DMS53 (cell line): ENCODE measurements at places on chromosomes 7 and 10.
A peak's percentile ranks its signal among the peaks of the same experiment; 100 is the strongest.

GRCh38 chr7:35727571-35727970 lies 32.6 kb upstream of the HERPUD2 start:
- no peak for DNase-seq

- no peak for DNase-seq
These were observed 85.2 kb upstream of the GLCCI1 start for GRCh38 chr7:7883394-7883793.

GRCh38 chr7:75048435-75049379 lies 24.9 kb downstream of the RCC1L start:
- DNase-seq: no peak

GRCh38 chr10:95056744-95057363 lies 12.4 kb downstream of the CYP2C8 start:
- no peak for DNase-seq

- DNase-seq: no peak
These were observed 19.6 kb downstream of the NOC3L start for GRCh38 chr10:94343151-94343550.

GRCh38 chr7:66306243-66306642 lies 101.1 kb downstream of the TPST1 start:
- DNase-seq: peak; percentile 34

GRCh38 chr10:99526861-99527504 lies 5.8 kb upstream of the NKX2-3 start:
- DNase-seq: no peak

- DNase-seq: no peak
These were observed 11.5 kb upstream of the GATA3 start for GRCh38 chr10:8042721-8043568.

DNA sequence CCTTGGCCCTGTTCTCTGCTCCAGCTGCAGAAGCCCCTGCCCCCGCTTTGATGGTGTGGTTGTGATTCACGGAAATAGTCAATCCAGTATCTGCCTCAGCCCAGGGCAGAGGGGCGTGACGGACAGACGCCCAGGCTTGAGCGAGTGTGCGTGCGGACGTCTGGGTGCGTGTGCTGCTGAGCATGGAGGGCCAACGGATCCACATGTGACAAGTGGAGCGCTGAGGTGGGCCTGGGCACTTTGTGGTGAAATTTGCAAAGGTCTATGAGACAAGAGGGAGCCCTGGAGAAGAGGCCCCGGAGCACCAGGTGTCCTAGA lies 94.4 kb downstream of the WDR37 start:
- DNase-seq: no peak

DNA sequence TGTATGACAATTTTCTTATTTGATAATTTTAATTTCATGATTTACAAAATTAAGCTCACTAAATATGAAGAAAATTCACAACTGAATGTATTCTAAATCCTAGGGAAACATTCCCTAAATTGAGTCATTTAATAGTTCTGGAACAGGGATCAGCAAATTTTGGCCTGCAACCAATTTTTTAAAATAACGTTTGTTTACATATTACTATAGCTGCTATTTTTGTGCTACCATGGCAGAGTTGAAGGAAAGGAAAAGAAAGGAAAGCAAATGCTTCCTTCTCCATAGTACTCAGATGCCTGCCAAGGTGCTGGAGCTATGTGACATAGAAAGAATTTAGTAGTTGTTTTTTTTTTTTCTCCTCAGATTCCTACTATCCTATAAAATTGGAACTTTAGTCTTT lies 1307.7 kb upstream of the LRRTM3 start:
- DNase-seq: no peak

DNA sequence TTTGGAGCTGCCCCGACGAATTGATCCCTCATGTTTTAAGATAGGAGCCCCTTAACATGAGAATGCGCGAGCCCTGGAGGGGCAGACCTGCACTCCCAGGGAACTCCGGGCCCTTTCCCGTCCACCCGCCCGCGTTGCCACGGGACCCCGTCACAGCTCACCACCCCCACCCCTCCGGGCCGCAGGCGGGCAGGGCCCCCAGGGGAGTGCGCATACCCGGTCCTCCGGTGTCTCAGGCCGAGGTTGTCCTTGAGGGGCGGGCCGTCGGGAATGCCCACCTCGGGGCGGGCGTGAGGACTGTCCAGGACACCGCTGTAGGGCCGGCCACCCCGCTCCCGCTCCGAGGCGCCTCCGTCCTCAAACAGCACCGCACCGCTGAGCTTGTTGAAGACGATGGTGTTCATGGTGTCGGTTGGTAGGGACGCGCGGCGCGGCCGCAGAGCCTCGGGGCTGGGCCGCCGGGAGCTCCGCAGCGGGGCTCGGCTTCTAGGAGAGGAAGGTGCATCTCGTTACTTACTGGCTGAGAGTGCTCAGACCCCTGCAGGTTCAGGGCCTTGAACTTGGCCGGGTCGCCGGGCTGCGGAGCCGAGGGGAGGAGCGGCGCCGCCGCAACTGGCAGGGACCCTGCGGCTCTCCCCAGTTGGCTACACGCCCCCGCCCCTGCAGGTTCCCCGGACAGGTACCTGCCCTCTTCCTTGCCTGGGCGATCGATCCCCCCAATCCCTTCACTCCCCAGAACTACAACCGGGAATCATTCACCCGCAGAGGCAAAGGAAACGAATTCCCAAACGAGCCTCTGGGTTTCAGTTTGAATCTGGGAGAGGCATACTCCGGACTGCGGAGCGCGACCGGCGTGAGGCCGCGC lies 2.4 kb downstream of the MKX start:
- DNase-seq: peak; percentile 79

DNA sequence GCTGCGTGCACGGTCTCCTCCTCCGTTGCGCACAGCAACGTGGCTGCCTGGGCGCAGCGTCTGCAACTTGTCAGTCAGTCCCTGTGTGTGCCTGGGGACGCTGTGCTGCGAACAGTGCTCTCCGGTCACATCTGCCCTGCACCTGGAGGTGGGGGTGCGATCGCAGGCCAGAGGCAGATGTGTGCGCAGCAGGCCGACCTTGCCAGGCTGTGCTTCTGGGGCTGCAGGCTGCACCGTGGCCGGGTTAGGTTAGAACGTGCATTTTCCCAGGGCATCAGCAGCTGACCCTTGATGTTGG lies 8.2 kb upstream of the GET4 start:
- no peak for DNase-seq

- no peak for DNase-seq
These were observed 28.6 kb downstream of the BEND7 start for GRCh38 chr10:13500201-13500600.

DNA sequence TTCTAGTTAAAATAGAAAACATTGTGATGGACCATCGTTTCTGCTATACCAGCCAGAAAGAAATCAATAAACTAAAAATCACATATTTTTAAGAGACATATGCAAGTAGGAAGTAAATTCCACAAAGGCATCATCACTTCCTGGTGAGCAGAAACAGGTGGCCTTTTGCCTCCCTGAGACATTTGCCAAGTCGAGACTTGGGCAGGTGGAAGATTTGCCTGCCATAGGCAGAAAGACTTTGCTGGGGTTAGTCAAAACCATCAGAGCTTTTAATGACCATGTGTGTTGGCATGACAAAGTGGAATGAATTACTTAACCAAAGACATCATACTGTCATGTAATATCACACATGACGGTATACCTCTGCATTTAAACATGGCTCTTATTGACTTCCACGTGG lies 66.0 kb upstream of the FGL2 start:
- DNase-seq: peak; percentile 18

DNA sequence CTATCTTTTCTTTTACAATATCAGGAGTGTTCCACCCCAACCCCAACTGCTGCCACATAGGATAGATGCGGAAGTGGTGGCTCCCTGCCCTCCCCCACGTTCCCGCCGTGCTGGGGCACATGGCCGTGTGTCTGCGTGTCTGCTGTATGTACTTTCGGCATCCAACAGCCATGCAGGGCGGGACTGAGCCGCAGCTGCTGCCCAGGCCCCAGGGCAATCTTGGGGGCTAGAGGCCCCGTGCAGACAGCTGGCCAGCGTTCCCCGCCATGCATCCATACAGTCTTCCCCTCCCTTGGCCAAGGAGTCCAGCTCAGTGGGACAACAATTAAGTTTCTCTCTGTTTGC lies 162.7 kb downstream of the DGKB start:
- peak; percentile 87 for DNase-seq
